Vagina (tissue), 2 donors: ENCODE measurements at places on chromosomes 6 and 20. TPM values are rescaled to one million over a fixed set of nuclear protein-coding genes. Genes with fewer than 3 reads are reported as not detected.
A peak's percentile ranks its signal among the peaks of the same experiment; 100 is the strongest.

KIAA0408 gene
- total RNA-seq: 4.7 TPM

FAM209B gene
- not detected for total RNA-seq

EFCAB8 gene
- not detected for total RNA-seq

WDR27 gene
- total RNA-seq: 41.5 TPM

PRSS35 gene
- not detected for total RNA-seq

MAPK13 gene
- total RNA-seq: 21.9 TPM

PHIP gene
- total RNA-seq: 32.9 TPM

ABHD16B gene
- total RNA-seq: not detected

TFAP2A gene
- total RNA-seq: 19.4 TPM

UBE2C gene
- total RNA-seq: 7.6 TPM

CDK5RAP1 gene
- total RNA-seq: 15.0 TPM

UNC5CL gene
- total RNA-seq: 0.25 TPM

HSD17B8 gene
- total RNA-seq: 17.7 TPM

SLC22A23 gene
- total RNA-seq: 40.5 TPM

TRAPPC3L gene
- total RNA-seq: not detected

DNA sequence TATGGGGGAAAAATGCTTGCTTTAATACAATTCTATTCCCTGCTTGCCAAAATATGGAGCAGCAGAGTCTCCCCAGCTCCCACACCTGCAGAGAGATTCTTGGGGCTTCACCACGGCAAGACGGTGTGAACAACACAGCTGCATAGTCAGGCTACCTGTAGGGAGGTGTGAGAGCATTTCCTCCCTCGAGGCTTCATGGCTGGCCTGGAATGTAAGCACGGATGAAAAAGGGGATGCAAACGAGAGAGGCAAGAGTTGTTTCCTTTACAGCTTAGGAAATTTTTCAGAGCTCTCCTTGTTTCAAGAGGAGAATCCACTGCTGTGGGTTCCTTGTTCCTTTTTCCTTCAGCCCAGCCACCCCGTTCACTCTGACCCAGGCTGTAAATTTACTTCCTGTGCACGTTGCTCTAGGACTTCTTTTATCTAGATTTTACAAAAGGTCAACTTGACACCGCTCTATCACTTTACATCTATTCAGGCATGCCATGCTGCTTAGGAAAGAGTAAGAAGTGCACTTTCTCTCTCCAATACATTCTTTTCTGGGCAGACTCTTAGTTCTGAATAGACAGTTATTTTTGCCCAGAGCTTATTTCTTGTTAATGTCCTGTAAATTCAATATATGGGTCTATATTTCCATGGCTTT, 197.1 kb downstream of the KHDC1L start:
- no peak for DNase-seq

GRCh38 chr20:63900413-63900812, 5.5 kb downstream of the DNAJC5 start:
- DNase-seq: no peak

DNA sequence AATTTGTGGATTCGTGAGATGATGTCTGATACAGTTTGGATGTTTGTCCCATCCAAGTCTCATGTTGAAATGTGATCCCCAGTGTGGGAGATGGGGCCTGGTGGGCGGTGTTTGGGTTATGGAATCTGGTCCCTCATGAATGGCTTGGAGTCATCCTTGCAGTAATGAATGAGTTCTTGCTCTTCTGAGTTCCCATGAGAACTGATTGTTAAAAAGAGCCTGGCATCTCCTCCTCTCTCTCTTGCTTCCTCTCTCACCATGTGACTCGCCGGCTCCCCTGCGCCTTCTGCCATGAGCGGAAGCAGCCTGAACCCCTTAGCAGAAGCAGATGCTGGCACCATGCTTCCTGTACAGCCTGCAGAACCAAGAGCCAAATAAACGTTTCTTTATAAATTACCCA, 30.5 kb upstream of the RPP40 start:
- peak; percentile 78 for DNase-seq

- no peak for DNase-seq
Observed at GRCh38 chr6:161549977-161550655, 276.3 kb upstream of the AGPAT4 start.

GRCh38 chr20:46028110-46028509, 905 bp upstream of the SLC12A5 start:
- DNase-seq: no peak

GRCh38 chr6:79564636-79565035, 27.4 kb upstream of the LCA5 start:
- no peak for DNase-seq

GRCh38 chr6:43901733-43902230, 131.8 kb downstream of the VEGFA start:
- DNase-seq: no peak

DNA sequence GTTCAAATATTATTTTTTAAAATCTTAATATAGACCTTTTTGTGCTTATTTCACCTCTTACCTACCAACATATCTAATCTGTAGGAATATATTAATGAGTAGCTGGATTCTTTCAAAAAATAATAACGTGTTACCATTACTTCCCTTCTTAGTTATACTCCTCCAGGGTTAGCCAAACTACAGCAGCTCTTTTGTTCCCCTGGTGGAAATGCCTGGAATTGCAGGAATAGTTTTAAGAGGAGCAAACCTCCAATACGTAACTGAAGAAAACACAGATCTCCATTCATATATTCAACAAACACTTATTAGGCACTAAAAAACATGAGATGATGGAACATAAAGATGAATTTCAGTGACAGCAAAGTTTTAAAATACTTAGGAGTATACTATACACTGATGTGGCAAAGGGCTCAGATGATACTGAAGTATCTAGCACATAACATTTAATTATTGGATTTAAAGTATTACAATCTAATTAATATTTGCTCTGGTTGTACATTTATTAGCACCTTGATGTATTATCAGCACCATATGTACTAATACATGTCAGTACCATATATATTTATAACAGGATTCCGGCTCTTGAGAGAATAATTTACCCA, 78.3 kb downstream of the TBX18 start:
- no peak for DNase-seq

GRCh38 chr6:152301021-152301764, 336.0 kb downstream of the SYNE1 start:
- DNase-seq: no peak

DNA sequence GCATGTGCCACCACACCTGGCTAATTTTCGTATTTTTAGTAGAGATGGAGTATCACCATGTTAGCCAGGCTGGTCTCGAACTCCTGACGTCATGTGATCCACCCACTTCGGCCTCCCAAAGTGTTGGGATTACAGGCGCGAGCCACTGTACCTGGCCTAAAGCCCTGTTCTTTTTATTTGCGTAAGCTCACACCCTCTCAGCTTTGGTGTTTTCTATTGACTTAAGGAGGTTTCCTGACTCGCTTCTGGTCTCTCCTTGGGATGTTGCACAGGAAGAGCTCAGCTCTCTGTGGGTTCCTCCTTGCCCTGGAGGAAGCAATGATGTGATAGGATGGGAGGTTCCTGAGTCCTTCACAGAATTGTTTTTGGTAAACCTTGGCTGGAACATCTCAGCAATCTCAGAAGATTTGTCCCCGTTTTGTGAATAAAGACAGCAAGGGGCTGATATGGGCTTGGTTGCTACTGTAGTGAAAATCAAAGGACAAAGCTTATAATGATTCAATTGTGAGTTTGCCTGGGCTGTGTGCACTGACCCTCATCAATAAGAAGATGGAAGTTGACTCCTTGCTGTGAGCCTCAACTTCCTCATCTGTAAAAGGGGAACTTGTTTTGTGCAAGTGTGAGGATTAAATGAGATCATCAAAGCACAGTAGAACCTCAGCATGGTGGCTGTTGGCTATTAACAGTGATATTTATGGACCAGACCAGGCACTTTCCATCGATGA, 27.0 kb downstream of the TOX2 start:
- no peak for DNase-seq

DNA sequence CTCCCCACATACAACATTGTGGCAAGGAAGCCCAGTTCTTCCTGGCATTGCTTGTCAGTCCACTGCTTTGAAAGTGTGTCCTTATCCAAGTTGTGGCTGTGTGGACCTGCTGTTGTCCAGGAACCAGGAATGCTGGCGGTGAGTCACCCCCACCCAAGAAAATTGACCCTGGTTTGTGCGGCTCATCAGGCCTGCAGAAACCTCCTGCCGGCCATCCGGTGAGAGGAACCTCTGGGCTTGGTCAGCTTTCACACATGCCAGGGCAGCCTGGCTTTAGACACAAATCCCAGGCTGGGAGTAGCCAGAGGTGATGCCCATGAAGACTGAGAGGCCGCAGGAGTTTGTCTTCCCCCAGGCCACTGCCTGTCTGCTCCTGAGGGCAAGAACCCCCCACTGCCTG, 223.6 kb downstream of the TTLL2 start:
- DNase-seq: no peak

- peak; percentile 97 for DNase-seq
Observed at GRCh38 chr20:35883778-35884540, 70.3 kb downstream of the SCAND1 start.

DNA sequence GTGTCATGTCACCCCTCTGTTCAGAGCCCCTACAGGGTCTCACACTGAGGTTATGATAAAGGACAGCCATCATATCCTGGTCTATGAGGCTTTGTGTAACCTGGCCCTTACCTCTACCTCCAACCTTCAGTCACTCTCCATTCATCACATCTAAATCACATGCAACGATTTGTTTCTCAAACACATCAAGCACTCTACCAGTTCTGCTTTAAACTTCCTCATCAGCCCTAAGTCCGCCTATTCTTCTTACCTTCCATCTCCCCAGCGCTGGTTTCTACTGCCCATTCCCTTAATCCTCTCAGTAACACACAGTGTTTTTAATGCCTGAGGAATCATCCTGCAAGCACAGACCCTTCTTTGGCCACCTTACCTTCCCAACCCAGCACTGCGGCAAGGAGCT, 17.9 kb upstream of the BACH2 start:
- no peak for DNase-seq

DNA sequence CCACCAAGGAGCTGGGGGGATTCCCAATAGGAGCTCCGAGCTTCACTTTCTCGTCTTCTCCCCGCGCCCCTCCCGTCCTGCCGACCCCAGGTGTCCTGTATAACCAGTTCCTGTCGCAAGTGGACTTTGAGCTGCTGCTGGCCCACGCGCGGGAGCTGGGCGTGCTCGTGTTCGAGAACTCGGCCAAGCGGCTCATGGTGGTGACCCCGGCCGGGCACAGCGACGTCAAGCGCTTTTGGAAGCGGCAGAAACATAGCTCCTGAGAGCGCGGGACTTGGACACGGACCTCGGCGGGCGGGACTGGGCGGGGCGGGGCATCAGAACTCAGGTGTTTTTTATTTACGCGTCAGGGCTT, 340 bp upstream of the VARS2 start:
- DNase-seq: peak; percentile 91

DNA sequence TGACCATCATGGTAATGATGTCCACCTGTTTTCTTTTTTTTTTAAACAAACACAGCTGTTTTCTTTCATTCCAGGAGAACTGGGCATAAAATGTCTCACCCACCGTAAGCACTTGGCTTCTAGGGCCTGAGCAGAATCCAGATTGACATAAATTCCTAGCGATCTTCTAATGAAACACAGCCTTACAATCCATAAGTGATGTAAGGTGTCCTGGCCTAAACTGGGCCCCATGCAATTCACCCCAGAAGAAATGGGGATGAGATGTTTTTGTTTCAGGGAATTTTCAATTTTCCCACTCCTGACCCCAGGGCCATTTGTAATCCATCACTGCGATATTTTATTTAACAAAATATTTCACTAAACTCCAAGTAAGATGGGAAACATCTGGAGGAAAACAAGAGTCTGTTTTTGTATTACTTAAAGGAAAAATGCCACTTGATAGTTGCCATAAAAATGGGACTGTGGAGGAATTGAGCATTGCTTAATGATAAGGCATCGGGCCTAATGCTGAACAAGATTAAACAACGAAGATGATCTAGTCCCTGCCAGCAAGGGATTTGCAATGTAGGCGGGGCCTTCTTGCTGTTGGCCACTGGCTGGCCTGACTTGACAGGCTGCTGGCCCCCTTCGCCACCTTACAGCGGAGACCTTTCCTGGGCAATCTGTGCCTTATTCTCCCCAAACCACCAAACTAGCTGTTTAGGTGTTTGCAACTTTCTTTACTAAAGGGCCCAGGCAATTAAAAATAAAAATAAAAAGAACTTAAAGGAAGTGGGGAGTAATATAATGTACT, 183.7 kb downstream of the CD109 start:
- no peak for DNase-seq

GRCh38 chr6:157393669-157394327, 12.8 kb downstream of the ZDHHC14 start:
- no peak for DNase-seq

DNA sequence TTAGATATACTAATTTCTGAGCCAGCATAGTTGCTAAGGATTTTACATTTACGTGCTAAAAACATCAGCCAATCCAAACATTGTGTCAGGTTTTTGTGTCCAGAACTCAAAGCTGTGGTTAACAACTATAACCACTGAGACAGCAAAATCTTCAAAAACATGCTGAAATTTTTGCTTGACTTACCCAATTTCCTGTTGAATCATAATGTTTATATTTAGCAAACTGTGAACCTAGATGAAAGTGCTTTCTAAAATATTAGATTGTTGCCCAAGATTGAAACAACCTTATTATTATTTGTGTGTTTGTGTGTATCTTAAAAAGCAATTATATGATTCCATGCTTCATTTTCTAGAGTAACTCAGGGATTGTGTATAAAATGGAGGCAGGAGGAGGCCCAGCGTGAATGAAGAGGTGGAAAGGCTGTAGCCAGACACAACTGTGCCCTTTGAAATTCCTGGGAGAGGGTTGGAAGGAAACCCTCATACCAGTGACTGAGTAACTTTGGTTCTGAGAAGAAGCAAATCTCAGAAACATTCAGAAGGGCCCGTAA, 48.0 kb downstream of the ARMC2 start:
- DNase-seq: no peak

- DNase-seq: no peak
Observed at GRCh38 chr20:38412877-38413577, 22.1 kb downstream of the SNHG17 start.

DNA sequence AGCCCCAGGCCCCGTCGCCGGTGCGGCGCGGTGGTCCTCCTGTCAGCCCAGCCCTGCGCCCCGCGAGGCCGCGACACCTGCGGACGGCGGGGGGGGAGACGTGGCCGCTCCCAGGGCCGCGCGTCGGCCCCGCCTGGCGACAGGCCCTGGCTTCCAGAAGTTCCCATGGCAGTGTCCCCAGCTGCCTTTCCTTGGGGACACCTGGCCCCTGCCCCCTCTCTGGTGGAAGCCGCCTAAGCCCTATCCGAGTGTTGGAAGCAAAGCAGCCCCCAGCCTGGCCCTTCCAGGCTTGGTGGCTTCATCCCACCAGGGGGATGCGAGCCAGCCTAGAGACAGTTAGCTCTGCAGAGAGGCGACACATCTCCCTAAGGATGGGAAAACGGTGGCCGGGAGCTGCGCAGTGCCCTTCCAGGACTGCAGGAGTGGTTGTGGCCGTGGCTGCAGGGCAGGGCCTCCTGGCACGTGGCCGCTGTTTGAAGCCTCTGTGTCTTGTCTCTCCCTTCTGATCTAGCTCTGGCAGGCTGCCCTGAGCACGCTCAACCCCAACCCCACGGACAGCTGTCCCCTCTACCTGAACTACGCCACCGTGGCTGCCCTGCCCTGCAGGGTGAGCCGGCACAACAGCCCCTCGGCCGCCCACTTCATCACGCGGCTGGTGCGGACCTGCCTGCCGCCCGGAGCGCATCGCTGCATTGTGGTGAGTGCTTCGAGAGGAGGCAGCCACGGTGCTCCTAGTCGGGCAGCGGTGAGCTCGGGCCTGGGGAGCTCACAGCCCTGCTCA, 816 bp downstream of the NPEPL1 start:
- DNase-seq: peak; percentile 85
